ENCODE measurements at places on chromosomes 3 and 15. TPM values are rescaled to one million over a fixed set of nuclear protein-coding genes. Genes with fewer than 3 reads are reported as not detected.

The OTOL1 gene
- not detected for total RNA-seq

The BFSP2 gene
- not detected for total RNA-seq

The MUC20 gene
- total RNA-seq: under 0.01 TPM

The DAZL gene
- not detected for total RNA-seq

Measured in lung microvascular endothelial cell (primary cell).